T-helper 2 cell (primary cell): ENCODE measurements at places on chromosomes 13 and 19.

GRCh38 chr13:28282451-28282850, 144.1 kb downstream of the PAN3 start:
- no peak for DNase-seq

DNA sequence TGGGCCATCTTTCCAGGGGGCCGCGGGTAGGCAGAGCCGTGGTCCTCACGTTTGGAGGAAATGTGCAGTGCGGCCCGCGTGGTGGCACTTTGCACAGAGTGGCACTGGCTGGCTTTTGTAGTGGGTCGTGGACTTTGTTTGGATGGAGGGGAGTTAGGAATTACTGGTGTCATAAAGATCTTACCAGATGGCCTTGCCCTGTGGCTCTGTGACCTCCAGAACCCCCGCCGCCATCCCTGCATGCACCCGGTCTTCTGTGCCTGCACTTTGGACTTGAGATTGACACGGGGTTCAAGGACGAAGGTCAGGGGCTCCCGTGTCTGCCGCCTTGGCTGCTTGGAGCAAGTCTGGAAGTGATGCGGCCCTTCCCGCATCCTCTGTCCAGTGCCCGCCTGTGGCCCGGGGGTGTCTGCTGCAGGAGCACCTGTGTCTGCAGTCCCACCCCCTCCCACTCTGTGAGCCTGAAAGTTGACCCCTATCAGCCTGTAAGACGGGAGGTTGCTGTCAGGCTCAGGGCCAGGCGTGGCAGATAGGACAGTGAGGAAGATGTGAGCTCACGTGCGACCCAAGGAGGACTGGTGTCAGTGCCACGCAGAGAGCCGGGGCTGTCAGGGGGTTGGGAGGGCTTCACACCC, 2.2 kb downstream of the GNA11 start:
- DNase-seq, result no peak

GRCh38 chr19:41565379-41565720, 10.6 kb upstream of the CEACAM21 start:
- DNase-seq, result no peak

DNA sequence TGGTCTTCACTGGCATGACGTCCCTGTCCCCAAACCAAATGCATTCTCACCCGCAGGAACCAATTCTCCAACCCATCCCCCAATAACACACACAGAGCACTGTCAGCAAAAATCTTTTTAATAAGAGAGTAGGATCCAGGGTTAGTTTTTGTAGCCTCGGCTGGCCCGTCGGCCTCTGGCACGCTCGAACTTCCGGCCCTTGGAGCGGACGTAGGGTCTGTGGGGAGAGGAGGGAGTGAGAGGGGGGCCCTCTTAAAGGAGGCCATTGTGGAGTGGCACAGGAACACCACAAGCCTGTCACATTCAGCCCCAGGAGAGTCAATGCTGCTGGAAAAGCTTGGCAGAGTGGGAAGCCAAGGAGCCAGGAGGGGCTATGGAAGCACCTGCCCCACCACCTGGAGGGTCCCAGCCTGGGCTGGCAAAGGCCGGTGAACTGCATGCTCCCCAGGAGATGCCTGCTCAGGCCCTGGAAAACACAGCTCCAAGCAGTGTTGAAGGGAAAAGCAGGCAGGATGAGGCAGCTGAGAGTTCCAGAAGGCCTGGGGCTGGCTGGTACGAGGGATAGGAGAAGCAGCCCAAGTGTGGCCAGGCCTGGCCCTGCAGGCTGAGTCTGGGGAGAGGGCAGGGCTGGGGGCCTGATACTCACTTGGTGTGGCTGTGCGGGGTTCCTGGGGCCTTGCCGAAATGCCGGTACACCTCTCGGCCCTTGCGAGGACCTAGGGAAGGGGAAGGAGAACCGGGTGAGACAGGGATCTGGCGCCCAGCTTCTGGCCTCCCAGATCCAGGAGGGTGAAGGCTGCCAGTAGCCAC, 560 bp upstream of the FAM83E start:
- no peak for DNase-seq

GRCh38 chr13:34300559-34300958, 482.6 kb downstream of the RFC3 start:
- no peak for DNase-seq
